Right ventricle myocardium superior (tissue), 1 donor: ENCODE measurements at places on chromosomes 3 and 15.

DNA sequence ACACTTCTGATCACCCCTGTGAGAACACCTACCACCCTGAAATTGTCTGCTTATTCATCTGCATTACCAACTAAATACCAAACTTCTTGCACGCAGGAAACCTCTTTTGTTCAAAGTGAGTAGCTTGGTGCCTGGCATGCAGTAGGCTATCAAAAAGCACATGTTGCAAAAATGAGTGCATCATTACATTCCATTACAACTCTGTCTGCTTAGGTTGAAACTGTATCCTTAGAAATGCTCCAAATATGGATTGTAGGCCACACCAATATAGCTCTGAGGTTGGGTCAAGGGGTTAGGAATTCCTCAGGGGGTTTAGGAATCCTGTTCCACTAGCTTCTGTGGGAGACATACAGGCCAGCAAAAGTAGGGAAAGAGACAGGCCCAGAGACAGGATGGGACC lies 107.2 kb downstream of the THRB start:
- no peak for DNase-seq

GRCh38 chr15:29612096-29612495 lies 210.2 kb downstream of the TJP1 start:
- DNase-seq: no peak

DNA sequence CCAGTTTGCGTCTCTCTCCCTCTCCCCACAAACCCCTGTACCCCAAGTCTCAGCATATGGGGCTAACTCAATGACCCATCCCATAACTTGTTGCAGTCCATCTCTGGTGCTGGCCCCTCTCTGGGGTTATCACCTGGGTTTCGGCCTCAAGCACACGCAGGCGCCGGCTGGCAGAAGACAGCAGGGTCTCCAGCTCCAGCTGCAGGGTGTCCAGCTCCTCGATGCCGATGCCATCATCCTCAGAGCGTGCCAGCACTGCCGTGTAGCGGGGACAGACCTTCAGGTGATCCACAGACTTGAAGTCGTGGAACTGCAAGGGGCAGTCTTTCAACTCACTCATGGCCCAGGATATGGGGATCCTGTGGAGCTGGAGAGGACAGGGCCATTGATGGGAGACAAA lies 1.1 kb downstream of the TADA3 start:
- DNase-seq: peak; percentile 37

GRCh38 chr15:49860101-49860500 lies 239.3 kb downstream of the DTWD1 start:
- DNase-seq: no peak

- no peak for DNase-seq
Measured at GRCh38 chr3:197471221-197472010, 84.4 kb downstream of the BDH1 start.

DNA sequence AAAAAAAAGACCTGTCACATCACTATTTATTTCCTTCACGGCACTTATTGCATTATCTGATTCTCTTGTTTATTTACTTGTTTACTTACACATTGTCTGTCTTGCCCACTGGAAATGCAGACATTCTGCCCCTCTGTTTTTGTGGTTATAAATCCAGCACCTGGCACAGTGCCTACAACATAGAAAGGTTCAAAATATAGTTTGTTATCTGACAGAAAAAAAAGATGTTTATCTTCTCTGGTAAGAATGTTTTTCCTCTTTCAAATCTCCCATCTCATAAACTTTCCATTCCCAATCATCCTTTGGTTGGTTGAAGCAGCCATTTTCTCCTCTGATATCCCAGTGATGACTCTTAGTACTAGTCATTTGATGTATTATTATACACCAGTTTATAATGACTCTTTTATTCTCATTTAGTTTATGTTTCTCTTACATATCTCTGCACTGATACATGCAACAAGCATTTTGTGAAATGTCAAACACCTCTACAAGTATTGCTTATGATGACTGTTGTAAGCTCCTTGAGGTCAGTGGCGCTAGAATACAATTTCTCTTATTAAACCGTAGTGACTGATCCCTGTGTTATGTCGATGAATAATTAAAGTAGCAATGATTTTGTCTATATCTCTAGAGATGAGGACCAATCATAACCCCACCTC lies 398.4 kb upstream of the TBL1XR1 start:
- no peak for DNase-seq

- DNase-seq: no peak
Measured at GRCh38 chr3:45313743-45314403, 74.5 kb upstream of the LARS2 start.

GRCh38 chr3:25537516-25537915 lies 109.5 kb downstream of the RARB start:
- no peak for DNase-seq

GRCh38 chr3:165491487-165491886 lies 295.3 kb upstream of the SLITRK3 start:
- DNase-seq: no peak

DNA sequence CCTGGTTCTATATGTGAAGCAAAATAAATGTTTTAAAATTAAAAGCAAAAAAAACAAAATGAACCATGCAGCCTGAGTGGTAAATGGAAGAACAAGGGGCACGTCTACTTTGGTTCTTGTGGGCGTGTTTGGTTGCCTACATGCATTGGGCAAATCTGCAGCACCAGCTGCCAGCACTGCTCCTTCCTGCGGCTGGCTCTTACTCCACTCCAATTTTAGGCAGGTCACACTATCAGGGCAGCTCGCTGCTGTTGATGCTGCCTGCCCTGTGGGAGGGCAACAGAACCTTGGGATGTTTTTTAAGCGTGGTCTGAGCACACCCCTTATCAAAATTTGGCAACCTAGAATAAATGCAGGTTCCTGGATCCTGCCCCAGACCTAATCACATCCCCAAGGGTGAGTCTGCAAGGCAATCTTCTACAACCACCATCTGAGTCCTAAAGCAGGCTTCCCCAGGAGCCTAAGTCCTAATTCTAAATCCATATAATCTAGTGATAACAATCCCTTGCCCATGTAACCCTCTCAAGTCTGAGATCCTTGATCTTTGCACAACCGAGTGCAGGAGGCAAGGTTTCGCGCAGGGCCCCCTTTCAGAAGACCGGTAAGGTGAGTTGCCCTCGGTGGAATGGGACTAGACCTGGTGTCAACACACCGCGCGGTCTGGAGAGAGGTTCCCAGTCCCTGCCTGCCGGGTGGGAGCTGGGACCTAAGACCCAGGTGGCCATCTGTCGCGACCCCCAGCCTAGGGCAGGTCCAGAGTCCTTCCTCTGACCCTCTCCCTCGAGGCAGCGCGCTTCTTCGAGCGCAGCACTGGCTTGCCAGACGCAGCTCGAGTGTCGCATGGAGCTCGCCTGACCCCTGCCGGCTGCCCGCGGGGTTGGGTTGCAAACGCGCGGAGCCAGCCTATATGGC lies 15.9 kb downstream of the IVD start:
- DNase-seq: peak; percentile 90

DNA sequence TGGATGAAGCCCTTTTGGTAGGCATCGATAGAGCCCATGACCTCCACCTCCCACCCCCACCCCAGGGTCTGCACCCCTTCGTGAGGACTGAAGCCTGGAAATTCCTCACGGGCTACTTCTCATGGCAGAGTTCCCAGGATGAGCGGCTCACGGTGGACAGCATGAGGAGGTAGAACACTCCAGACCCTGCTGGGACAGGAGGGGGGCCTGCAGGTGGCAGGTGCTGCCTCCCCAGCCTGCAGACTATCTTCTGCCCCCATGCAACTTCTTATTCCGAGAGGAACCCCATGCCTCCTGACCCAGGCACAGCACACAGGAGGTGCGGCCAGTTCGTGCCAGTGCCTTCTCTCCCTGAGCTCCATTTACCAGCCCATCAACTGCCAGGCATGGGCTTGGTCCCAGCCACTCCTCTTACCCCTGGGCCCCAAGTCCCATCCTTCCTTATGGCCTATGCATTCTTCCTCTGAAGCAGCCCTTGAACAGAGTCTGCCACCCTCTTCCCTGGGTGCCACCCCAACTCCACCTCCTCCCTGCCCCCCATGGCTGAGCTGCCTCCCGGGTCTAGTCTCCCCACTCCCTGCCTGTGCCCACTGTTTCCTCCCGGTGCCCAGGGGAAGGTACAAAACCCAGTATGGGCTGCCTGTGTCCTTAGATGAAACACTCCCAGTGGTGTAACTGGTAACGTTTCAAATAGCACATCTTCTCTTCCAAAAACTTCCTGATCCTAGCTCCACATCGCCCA lies 8.4 kb downstream of the TBC1D21 start:
- DNase-seq: no peak

- DNase-seq: no peak
Measured at GRCh38 chr3:111143-112069, 85.2 kb upstream of the CHL1 start.

- no peak for DNase-seq
Measured at GRCh38 chr15:79025201-79025600, 65.4 kb downstream of the RASGRF1 start.

DNA sequence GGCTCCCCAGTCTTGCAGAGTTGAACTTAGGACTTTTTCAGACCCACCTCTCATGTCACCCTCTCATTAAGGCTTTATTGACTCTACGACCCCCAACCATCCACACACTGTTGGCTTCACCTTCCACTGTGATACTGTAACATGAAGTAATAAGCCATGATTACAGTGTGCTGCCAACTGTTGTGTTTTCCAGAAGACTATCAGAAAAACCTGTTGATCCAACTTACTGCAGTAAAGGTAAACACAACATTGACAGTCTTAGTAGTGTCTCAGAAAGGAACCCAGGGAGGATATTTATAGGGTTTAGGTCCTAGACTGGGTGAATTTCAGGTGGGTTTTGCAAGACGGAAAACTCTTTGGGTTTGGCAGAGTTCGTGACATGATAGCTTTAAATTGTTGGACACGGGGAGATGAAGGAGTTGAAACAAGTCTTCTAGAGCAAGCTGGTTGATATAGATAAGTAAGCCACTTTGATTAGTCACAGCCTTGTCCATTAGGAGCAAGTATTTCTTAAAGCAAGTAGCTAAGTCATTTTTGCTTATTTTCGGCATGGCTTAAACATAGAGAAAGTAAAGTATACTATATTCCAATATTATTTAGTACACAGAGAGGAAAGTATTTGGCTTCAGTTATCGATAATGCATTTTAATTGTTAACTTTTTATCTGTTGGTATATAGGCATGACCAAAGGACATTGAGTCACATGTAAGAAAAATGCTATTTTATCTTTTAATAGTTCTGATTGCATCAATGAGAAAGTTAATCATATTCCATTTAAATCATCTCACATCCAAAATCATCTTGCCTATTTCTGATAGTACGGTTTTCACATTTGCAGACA lies 2.4 kb upstream of the COL6A5 start:
- DNase-seq: no peak

DNA sequence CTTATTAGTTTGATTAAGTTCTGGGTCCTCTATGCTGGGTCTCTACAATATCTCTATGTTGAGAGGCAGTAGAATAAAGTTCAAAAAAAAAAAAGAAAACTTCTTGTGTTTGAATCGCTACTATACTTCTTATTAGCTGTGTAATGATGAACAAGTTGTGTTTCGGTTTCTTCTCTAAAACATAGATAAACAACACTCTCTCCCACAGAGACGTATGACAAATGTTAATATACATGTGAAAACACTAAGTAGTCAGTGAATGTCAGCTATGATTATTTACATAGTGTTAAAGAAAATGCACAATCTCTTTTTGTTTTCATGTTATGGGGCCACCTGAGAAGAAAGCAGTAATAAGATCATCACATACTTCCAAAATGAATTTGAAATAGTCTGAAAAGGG lies 45.3 kb downstream of the ACAP2 start:
- no peak for DNase-seq

DNA sequence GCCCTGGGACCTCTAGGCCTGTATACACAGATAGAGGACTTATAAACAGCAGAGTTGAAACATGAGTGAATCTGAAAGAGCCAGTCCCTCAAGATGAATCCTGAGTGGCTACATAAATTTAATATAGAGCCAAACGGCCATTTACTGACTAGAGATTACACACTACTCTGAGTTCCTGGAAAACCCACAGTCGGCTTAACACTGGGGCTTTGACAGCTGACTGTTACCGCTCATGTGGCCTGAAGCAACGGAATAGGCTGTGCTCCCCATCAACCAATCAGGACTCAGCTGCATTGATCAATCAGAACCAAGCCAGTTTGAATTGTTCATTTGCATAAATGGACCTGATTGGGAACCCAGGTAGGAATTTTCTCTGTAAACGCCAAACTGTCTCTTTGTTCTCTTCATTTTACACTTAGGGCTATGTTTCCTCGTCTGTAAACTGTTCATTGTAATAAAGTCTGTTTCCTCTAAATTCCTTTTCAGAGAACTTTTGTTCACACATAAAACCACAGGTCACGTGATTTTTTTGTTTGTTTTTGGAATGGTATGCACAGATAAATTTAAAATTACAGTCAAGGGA lies 40.5 kb downstream of the CCNL1 start:
- DNase-seq: no peak

DNA sequence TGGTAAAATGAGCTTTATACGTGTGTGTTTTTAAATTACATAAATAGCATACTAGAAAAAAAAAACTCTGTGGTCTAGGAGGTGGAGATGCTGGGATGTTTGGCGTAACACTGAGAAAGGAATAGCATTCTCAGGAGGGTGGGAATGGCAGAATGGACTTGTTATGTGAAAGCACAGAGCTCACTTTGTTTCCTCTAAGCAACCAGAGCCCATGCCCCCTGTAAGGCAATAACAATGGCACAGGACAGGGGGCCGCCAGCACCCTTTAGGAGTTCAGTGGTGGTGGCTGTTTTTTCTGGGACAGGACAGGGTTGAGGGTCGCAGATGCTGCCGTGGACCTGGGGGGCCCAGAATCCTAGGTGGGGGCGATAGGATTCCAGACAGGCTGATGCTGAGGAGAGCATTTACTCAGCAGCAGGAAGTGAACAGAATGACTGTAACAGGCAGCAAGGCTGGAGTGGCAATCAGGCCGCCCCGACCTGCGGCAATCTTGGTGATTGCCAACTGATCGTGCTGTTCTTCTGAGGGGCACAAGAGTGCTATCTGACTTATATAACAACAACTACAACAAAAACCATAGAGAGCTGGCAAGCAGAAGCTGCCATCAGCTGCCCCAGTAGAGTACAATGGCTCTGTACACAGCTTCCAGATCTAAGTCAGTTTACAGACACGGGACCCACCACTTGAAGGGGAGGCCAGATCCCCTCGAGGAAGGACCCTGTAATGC lies 160.4 kb downstream of the UACA start:
- no peak for DNase-seq

DNA sequence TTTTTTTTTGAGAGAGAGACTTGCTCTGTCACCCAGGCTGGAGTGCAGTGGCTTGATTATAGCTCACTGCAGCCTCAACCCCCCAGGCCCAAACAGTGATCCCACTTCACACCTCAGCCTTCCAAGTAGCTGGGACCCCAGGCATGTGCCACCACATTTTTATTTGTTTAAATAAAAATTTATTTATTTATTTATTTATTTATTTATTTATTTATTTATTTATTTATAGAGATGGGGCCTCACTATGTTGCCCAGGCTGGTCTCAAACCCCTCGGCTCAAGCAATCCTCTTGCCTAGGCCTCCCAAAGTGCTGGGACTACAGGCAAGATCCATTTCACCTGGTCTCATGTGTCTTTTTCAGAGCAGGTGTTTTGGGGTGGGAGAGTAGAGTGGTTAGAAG lies 15.5 kb downstream of the CAPN3 start:
- no peak for DNase-seq

DNA sequence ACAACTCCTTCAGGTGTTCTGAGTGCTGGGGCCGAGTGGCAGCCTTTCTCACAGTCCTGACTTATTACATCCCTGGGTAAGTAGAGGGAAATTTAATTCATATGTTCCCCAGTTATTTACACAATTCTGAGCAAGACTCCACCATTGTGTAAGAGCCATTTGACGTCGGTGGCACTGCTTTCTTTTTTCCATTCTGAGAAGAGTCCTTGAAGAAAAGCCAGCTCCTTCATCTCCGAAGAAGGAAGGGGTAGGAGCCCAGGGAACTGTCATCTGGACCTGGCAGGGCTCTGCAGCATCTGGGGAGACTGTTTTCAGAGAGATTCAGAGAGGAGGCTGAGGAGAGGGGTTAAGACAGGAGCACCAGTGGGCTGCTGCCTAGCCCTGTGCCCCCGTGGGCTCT lies 22.6 kb upstream of the MASP1 start:
- no peak for DNase-seq
